ENCODE measurements at places on chromosomes 12 and 14.

DNA sequence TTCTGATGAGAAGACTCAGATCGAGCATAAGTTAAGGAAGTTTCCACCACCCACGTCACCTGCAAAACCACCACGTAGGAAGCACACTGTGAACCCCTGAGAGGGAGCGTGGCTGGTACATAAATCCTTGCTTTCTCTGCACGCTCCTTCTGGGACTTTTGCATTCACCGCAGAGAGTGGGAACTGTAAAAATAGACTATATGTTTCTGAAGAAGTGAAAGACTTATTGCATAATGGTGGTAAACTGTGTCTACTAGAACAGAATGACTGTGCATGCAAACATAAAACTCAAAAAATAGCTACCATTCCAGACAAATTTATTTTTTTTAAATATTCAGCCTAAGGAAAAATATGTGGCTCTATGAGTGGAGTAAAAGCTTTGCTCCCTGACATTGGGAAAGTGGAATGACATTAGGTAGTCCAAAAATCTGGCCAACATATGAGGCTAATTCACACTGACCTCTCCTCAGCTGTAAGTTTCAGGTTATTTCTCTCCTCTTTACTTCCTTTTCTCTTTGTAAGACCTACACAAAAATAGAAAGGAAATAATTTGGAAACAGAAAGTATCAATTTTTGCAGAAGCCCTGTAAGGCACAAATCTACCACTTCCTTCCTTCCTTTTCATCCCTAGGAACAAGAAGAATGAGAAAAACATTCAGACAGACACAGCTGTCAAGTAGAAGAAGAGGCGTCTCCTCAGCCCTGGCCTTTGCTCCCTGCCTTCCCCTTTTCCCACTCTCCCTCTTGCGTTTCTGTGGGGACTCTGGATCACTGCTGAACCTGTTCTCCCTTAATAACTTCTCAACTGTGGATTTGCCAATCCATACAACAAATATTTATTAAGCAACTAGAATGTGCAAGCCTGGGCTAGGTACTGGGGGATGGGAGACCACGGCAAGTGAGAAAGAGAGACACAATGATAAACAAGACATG, 264.3 kb upstream of the FOXN3 start:
- DNase-seq = no peak

DNA sequence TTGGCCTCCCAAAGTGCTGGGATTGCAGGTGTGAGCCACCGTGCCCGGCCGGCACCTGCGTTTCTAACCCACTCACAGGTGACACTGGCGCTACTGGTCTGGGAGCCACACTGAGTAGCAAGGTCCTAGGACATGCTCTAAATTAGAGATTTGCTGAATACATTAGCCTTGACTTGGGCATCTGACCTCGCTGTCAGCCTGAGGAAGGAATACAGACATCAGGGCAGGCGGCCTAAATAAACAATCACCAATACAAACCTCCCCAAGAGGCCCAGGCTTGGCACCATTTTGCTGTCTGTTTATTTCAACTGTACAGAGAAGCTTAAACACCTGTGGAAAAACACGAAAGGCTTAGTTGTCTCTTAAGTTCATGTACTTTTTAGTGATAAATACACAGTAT, 27.5 kb downstream of the P2RX4 start:
- DNase-seq = no peak

GRCh38 chr12:105696-106095, 39.1 kb downstream of the IQSEC3 start:
- no peak for DNase-seq

- DNase-seq = no peak
These were observed 1.1 kb downstream of the TOGARAM1 start for GRCh38 chr14:44963044-44963528.

DNA sequence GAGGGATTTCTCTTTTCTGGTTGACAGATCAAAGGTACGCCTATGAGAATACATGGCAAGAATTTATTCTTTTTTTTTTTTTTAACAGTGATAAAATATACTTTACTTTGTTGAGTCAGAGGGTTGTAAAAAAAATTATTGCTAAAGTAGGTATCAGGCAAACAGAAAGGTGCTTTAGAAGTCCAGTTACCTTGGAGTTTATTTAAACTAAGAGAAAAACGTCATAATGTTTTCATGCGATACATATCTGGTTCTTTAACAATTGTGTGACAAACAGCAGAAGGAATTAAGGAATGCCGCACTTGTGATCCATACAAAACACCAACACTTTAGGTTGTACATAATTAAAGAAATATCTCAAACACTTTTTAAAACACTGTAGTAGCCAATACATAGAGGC, 94.2 kb downstream of the BORCS5 start:
- DNase-seq = no peak

DNA sequence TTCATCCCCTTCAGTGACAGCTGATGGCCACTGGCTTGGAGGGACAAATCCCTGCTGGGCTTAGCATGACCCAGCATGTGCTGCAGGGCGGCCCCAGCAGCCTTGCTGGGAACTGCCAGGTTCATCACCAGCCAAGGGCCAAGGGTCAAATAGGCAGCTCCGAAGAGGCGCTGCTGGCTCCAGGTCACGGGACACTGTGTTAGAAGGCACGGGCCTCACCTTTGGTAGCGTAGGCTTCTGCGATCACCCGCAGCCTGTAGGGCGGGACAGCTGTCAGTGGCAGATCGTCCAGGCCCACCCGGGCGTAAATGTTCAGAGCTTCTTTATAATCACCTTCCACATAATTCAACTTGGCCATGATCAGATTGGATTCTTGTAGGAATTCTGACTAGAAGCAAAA, 35.7 kb downstream of the TTC7B start:
- no peak for DNase-seq

Measured in putamen (tissue), 1 donor.